ENCODE measurements at places on chromosomes 2 and 18.

- no peak for DNase-seq
Observed at GRCh38 chr2:234058881-234059280, 8.4 kb downstream of the SPP2 start.

GRCh38 chr2:133844214-133844892, 276.1 kb upstream of the NCKAP5 start:
- DNase-seq, result peak; percentile 86

- peak; percentile 81 for DNase-seq
Observed at GRCh38 chr2:118670838-118671237, 176.6 kb downstream of the EN1 start.

DNA sequence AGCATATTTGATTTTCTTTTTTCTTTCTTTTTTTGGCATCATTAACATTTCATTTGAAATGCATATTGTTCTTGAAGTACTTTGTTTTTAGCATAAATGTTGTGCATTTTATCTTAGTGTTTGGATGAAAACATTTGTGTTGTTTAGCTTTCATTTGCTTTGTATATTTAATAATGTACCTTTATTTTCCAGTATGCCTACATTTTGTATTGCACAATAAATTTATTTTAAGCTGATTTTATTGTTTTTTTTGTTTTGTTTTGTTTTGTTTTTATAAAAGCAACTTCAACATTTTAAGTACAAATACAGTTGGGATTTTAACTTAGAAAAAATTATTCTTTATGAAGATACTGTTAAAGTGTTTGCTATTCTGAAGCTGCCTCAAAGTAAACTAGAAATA, 54.4 kb downstream of the GLS start:
- no peak for DNase-seq
